ENCODE measurements at places on chromosomes 5 and 9.

DNA sequence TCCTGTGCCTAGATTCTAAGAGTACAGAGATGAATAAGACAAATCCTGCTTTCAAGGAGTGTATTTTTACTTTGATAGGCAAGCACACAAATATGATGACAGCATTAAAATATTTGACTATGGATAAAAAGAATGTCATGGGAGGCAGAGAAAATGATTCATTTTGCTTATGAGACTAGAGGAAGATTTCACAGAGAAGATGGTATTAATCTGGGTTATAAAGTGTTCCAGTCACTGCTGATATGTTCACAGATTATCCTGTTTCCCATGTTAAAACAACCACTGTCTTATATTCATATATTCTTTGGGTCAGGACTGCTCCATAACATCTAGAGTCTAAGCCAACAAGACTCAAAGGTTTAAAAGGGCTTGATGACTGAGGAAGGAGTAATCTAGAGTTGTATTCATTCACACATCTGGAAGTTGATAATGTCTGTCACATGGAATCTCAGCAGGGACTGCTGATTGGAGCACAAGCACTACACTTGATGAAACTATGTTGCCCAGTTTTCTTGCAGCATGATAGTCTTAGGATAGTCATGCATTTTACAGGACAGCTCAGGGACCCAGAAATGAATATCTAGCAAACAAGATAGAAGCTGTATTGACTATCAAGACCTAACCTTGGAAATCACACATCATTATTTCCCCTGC lies 79.3 kb downstream of the STARD4 start:
- no peak for ATAC-seq

DNA sequence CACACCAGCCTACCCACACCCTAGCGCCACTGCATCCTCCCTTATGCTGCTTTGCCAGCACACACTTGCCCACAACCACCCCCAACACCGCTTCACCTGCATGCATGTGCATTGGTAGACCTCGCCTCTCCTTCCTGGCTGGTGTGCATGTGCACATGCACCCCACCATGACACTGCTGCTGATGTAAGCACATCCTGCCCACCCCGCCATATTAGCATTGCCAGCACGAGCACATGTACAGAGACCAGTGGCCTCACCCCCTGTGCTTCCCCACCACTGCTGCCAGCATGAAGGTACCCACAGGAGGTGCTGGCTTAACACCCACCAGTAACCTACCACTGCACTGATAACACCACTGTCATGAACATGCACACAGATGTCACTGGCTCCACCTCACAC lies 218.2 kb downstream of the SLCO4C1 start:
- ATAC-seq, result no peak

GRCh38 chr5:26847041-26847736 lies 191.2 kb downstream of the CDH9 start:
- ATAC-seq, result no peak

DNA sequence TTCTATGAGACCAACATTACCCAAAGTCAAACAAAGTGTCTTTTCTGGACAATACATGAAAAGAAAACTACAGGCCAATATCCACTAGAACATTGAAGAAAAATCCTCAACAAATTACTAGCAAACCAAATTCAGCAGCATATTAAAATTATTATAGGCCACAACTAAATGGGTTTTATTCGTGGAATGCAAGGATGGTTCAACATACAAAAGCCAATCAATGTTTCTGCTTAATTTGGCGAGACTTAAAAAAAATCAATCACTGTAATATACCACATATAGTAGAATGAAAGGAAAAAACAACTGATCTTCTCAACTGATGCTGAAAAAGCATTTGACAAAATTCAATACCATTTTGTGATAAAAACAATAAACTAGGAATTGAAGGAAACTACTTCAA lies 51.8 kb upstream of the FNIP1 start:
- no peak for ATAC-seq

DNA sequence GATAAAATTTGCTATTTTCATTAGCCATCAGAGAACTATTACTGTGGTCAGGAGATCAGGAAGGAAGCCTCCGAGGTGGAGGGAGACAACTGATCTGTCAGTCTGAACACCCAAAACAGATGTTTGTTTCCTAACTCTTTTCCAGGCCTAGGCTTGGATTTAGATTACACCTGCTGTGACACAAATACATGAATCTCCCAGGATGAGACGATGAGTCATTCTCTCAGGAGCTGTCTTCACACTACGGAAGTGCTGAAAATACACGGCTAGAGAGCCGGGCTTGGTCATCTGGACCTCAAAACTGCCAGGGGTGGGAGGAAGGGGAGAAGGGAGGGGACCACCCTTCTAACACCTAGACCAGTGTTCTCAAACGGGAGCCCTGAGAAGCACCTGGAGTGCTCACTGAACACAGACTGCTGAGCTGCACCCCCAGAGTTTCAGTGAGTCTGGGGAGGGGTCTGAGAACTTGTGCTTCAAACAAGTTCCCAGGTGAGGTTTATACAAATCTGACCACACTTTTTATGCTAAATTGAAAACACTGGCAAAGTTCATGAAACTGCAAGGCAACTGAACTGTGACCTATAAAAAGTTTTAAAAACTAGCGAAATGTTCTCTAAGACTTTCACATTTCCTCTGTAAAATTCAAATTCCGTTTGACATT lies 80.3 kb upstream of the EQTN start:
- no peak for ATAC-seq

- no peak for ATAC-seq
Measured at GRCh38 chr5:144421411-144421810, 250.7 kb downstream of the KCTD16 start.

DNA sequence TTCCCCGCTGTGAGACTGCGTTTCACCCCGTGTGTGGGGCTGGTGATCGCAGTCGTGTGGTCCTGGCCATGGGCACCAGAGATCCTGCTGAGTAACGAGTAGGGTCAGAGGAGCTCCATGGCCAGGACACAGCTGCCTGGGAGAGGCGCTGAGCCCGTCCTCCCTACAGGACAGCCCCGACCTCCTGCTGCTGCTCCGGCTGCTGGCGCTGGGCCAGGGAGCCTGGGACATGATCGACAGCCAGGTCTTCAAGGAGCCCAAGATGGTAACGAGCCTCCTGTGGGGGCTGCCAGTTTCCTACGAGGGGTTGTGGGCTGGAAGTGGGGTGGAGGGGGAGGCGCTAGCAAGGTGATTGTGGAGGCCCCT lies 11.0 kb downstream of the NELFB start:
- ATAC-seq, result no peak

- ATAC-seq, result peak; percentile 89
Measured at GRCh38 chr9:130940693-130941576, 1.9 kb upstream of the FIBCD1 start.

DNA sequence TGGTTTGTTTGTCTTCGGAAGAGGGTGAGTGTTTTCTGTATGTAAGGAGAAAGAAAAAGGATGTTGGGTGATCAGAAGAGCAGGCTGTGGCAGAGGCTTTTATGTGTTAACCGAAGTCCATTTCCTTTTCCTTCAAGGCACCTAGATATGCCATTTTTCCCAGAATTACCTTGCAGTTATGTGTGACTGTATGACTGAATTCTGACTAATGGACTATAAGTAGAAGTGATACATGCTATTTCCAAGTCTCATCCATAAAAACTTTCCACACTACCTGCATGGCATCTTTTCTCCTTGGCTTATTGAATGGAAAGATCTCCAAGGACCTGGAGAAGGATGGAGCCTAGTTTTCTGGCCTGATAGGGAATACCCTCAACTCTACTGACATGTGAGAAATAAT lies 10.6 kb upstream of the NDUFS4 start:
- ATAC-seq, result no peak

DNA sequence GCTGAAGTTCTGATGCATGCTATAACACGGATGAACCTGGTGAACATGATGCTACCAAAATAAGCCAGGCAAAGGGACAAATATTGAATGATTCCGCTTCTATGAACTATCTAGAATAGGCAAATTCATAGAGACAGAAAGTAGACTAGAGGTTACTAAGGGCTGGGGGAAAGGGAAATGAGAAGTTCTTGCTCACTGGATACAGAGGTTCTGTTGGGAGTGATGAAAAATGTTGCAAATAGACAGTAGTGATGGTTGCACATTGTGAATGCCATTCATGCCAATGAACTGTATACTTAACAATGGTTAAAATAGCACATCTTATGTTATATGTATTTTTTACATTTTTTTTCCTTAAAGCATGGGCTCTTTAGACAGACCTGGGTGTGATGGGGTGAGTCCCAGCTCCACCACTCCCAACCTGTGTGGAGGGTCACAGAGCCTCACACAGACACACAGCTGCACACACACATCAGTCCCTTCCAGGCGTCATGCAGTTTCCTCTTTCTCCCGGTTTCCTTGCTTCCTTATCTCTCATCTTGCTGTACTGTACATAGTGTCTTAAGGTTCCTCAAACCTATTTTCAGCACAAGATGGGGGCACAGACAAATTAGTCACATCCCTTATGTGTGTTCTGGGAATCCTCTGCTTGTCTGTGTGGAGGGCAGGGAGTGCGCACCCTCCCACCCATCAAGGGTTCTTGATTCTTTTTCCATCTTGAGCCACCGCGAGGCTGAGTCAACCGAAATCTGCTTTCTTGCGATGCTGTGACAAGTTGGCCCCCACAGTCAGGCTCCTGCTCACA lies 192.9 kb downstream of the CRB2 start:
- ATAC-seq, result peak; percentile 91

DNA sequence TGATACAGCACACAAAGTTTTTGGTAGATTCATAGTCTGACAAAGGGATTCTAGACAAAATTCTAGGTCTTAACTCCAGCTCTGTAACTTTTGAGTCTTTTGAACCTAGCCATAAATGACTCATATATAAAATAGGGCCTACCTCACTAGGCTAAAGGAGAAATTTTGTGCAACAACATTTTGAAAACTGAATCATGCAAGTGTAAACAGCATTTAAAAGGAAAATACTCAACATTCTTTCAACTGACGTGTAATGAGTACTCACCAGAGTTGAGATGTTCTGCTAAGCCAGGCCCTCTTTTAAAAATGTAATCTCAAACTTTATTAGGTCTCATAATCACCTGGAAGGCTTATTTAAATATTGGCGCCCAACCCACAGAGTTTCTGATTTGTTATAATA lies 113.2 kb downstream of the STK32A start:
- ATAC-seq, result no peak

DNA sequence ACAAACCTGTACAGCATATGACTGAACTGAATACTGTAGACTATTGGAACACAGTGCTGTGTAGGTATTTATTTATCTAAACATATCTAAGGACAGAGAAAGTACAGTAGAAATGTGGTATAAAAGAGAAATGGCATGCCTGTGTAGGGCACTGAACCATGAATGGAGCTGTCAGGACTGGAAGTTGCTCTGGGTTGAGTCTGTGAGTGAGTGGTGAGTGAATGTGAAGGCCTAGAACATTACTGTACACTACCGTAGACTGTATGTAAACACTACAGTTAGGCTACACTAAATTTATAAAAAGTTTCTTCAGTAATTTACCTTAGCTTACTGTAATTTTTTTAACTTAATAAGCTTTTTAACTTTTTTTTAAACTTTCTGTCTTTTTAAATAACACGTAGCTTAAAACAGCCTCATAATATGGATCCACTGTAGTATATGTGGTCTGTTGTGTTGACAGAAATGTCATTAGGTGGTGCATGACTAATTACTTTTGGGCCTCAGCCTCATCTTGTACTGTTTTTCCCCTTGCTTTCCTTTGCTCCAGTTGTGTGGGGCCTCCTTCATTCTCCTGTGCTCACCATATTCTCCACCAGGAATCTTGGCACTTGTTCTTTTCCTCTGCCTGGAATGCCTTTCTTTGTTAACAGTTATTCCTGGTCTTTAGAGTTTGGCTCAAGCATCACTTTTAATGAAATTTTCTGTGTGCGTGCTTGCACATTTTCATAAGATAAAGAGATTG lies 8.8 kb downstream of the SPIN1 start:
- ATAC-seq, result no peak

DNA sequence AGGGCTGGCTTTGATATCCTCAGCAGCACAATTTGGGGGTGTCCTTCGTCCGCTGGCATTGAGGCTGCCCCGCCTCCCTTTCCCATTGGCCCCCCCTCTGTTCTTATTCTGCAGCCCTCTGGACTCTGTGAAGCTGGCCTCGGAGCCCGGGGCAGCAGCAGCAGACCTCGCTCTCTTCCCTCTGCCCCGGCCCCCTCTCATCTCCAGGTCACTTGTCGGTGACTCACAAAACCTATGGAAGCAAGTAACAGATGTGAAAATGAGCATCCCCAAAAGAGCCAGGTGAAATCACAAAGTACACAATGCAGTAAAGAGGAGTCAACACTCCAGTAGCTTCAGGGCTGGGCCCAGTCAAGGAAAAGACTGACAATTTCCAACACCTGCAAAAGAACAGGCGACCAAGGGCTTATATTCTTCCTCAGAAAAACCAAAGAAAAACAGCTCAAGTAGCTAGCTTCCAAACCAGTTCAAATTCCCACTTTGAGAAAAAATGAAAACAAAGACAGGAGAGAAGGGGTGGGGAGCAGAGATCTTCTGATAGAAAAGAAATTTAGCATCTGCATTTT lies 97.5 kb downstream of the ZNF608 start:
- ATAC-seq, result no peak

DNA sequence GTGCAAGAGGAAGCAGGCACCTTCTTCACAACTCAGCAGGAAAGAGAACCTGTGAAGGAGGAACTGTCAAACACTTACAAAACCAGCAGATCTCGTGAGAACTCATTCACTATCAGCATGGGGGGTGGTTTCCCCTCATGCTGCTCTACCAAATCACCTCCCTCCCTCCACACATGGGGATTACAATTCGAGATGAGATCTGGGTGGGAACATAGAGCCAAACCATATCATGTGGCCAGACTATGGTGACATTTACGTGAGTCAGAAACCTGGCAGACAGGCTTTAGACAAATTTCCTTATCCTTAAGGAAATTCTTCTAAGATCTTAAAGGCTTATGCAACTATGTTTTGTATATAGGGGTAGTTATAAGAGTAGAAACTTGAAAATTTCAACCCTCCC lies 8.7 kb upstream of the AOPEP start:
- no peak for ATAC-seq

- ATAC-seq, result no peak
Measured at GRCh38 chr9:135745686-135746324, 43.8 kb downstream of the KCNT1 start.

DNA sequence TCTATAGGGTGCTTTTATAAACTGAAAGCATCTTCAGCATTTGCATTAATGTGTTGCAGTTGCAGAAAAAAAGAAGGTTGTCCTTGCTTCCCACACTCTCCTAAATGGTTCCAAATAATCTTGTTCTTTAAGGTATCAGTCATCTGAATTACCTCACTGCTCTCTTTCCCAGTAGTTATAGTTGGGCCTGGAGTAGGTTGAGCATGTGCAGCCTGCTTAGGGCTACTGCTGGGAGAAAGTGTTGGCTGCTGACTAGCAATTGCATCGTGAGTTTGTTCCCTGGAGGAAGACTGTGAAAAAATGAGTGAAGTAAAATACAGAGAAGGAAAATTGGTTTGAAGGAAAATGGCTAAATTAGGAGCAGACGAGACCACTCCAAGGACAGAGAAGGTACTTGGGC lies 74.5 kb downstream of the PRR16 start:
- ATAC-seq, result no peak

- ATAC-seq, result no peak
Measured at GRCh38 chr9:109379513-109379912, 58.7 kb upstream of the EPB41L4B start.

- peak; percentile 29 for ATAC-seq
Measured at GRCh38 chr5:39650008-39650762, 225.4 kb upstream of the DAB2 start.

GRCh38 chr9:113692256-113692655 lies 183.9 kb upstream of the ZNF618 start:
- no peak for ATAC-seq

Data from activated T-helper 17 cell treated with anti-CD3 and anti-CD28 coated beads, Interleukin-2, amount 50 U/mL, for 72 hours (primary cell).